ENCODE measurements at places on chromosomes 3 and 15.

DNA sequence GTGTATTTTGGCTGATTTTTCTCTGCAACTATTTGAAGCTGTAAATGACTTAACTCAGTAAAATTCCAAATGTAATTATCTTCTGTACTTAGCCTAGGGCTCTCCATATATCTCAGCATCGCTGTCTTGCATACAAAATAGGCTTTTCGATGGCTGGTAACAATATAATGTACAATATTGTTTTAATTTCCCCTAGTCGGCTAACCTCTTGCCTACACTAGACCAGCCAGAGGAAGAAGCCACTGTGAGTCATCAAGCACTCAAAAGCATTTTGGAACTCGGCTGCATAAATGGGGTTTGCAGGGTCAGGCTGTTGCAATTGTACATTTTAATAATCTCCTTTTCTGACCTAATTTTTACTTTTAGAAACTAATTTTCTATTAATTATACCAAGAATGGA is 583.8 kb downstream of the FOXP1 start:
- H3K27ac ChIP-seq = no peak overlapping the region
- no peak for DNase-seq
- peaks cover 28% of the 10 kb centered on the region for H3K4me1 ChIP-seq
- H3K27me3 ChIP-seq = no peaks in the 10 kb centered on the region
- no peaks in the 10 kb centered on the region for H3K36me3 ChIP-seq
- H3K4me3 ChIP-seq = no peak overlapping the region

DNA sequence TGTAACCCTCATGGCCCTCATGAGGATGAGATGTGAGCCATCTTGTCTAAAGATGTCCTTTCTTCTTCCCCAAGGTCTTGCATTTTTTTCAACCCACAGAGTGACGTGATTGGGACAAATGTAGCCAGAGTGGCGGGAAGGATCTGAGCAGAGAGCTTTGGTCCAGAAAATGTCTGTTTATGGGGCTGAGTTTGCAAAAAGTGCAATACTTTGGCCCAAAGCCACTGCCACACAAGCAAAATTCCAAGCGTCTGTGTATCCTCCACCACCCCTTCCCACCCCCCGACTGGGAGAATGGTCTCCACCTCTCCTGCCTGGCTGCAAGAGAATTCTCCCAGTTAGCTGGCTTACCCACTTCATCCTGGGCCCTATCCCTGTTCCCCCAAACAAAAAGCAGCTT is 246.9 kb upstream of the LRIG1 start:
- no peaks in the 10 kb centered on the region for H3K4me1 ChIP-seq
- 0 out of 2 replicates have a peak, but pooled peaks cover 2% of the 10 kb centered on the region for H3K36me3 ChIP-seq
- H3K27ac ChIP-seq = no peak overlapping the region
- DNase-seq = no peak

DNA sequence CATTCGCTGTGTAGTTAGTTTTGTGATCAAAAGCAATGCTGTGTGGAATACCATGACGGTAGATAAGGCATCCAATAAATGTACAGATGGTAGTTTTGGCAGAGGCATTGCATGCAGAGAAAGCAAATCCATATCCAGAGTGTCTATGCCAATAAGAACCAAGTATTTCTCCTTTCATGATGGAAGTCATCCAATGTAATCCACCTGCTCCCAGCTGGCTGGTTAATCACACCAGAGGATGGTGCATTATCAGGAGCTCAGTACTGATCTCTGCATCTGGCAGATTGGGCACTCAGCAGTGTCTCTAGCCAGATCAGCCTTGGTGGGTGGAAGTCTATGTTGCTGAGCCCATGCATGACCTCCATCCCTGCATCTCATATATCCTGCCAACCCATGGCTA is 677.7 kb upstream of the NECTIN3 start:
- no peaks in the 10 kb centered on the region for H3K36me3 ChIP-seq
- no peak overlapping the region for H3K4me3 ChIP-seq
- DNase-seq = no peak
- peaks cover 32% of the 10 kb centered on the region for H3K4me1 ChIP-seq
- no peaks in the 10 kb centered on the region for H3K27me3 ChIP-seq

- no peak overlapping the region for H3K27ac ChIP-seq
- no peak for DNase-seq
- H3K4me1 ChIP-seq = 0 out of 2 replicates have a peak, but pooled peaks cover 5% of the 10 kb centered on the region
- no peak overlapping the region for H3K4me3 ChIP-seq
- no peaks in the 10 kb centered on the region for H3K27me3 ChIP-seq
These were observed 132.4 kb upstream of the OSTN start for GRCh38 chr3:191066669-191067068.

DNA sequence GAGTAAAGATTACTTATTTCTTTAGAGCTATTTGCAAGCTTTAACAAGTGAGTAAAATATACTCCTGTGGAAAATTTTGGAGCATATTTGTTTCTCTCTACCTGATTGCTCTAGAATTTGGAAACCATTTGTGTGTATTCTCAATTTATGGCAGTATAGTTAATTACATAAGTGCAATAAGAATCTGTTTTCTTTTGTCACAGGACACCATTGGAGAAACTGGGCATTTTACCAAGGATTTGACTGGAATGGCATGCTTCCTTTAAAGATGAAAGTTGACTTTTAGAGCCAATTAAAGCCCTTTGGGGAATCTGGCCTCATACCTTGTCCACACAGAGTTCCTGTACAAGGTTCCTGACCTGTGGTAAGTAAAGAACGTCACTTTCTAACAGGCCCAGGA is 38.4 kb downstream of the PAQR5 start:
- no peak overlapping the region for H3K4me3 ChIP-seq
- peaks cover 11% of the 10 kb centered on the region for H3K4me1 ChIP-seq
- no peak for DNase-seq
- peaks cover 23% of the 10 kb centered on the region for H3K36me3 ChIP-seq

DNA sequence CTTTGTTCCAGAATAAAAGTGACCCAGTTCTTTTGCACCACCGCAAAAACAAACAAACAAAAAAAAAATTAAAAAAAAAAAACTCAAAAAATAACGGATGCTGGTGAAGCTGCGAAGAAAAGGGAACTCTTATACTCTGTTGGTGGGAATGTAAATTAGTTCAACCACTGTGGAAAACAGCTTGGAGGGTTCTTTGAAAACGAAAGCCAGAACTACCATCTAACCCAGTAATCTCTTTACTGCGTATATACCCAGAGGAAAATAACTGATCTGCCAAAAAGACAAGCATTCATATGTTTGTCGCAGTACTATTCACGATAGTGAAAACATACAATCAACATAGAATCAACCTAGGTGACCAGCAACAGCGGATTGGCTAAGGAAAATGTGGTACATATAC is 298.9 kb upstream of the CBLB start:
- no peak overlapping the region for H3K4me3 ChIP-seq
- H3K36me3 ChIP-seq = no peaks in the 10 kb centered on the region
- H3K4me1 ChIP-seq = peaks cover 16% of the 10 kb centered on the region

GRCh38 chr3:103511891-103512290 is 1077.1 kb downstream of the ZPLD1 start:
- H3K36me3 ChIP-seq = peaks cover 2% of the 10 kb centered on the region
- no peak overlapping the region for H3K4me3 ChIP-seq
- H3K4me1 ChIP-seq = peaks cover 10% of the 10 kb centered on the region
- H3K27ac ChIP-seq = no peak overlapping the region
- H3K27me3 ChIP-seq = no peaks in the 10 kb centered on the region
- DNase-seq = no peak

DNA sequence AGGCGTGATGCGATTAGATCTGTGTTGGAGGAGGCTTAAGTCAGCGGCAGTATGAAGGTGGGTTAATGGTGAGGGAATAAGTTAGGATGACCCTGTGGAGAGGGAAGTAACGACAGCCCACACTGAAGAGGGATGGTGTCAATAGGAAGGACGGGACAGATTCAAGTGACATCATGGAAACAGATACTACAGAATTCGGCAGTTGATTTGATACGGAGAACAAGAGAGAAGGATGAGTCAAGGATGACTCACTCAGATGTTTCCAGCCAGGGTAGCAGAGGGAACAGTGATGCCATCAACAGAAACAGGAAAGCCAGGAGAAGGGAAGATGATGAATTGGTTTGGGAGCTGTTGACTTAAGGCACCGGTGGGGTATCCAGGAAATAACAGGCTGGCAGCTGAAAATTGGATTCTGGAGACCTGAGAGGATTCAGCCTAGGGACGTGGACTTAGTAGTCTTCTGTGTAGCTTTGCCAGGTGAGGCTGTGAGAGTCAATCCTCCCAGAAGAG is 38.0 kb downstream of the SHC4 start:
- DNase-seq = no peak
- H3K27me3 ChIP-seq = no peaks in the 10 kb centered on the region
- H3K4me1 ChIP-seq = peaks cover 2% of the 10 kb centered on the region
- no peaks in the 10 kb centered on the region for H3K36me3 ChIP-seq
- no peak overlapping the region for H3K4me3 ChIP-seq
- no peak overlapping the region for H3K27ac ChIP-seq

GRCh38 chr3:193825617-193826016 is 232.6 kb downstream of the OPA1 start:
- H3K4me3 ChIP-seq = no peak overlapping the region
- H3K36me3 ChIP-seq = no peaks in the 10 kb centered on the region
- DNase-seq = no peak
- peaks cover 14% of the 10 kb centered on the region for H3K27me3 ChIP-seq
- no peak overlapping the region for H3K27ac ChIP-seq

- peak overlapping the region; percentile 95 for H3K4me3 ChIP-seq
- peaks cover 63% of the 10 kb centered on the region for H3K4me1 ChIP-seq
- peaks cover 20% of the 10 kb centered on the region for H3K27me3 ChIP-seq
- no peaks in the 10 kb centered on the region for H3K36me3 ChIP-seq
- H3K27ac ChIP-seq = no peak overlapping the region
- no peak for DNase-seq
These were observed 1.6 kb downstream of the C3orf52 start for GRCh38 chr3:112087746-112088145.

All from WTC11 (cell line).